ENCODE measurements at places on chromosomes 3 and 15.

GRCh38 chr15:79296583-79296982 lies 14.1 kb downstream of the ANKRD34C start:
- DNase-seq = no peak

DNA sequence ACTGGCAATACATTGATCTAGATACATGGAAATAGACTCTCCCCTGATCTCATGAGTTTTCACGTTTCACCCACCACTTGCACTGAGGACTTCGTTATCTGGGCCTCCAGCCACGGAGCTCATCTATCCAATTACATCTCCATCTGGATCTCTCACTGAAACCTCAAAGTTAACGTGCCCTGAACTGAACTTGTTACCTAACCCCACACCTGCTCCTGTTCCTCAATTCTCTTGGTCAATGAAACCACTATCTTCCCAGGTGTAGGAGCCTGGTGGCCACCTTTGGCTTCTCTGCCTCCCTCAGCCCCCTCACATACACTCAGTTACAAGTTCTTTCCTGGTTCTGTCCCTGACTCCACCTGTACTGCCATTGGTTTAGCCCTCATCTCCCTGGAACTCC lies 9.7 kb downstream of the DGKG start:
- no peak for DNase-seq

DNA sequence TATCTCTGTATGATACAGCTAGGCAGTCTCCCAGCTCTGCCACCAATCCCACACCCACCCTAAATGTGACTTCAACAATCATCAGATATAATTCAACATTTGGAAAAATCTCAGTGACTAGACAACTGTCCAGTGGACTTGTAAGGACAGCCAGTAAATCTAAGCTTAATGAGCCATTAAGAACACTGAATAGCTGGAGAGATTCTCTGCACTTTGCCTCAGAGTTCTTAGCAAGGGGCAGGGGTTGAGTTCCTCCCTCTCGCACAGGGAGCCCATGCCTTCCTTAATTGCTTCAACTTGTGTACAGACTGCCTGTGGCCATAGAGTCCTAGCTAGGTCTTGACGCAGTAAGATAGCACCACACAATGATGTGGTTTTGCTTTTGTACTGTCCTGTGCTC lies 15.6 kb downstream of the MEX3B start:
- DNase-seq = no peak

- DNase-seq = no peak
These were observed 209.9 kb downstream of the ITPR1 start for GRCh38 chr3:4703054-4703480.

- peak; percentile 36 for DNase-seq
These were observed 206.9 kb downstream of the NSUN3 start for GRCh38 chr3:94269763-94270162.

DNA sequence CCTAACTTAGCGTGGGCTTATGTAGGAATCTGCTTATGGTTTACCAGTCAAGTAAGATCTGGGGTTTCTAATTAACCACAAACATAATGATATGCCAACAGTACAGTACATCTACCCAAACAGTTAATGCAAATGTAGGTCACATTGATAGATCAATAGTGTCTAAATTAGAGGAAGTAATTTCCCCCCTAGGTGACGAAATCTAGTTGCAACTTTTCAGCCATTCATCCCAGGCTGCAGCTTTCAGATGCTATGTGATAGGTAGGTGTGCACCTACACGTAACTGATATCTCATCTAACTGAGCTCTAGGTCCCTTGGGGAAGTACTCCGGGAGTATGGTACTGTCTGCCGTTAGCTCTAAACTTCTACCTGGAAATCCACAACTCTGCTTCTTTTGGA lies 57.2 kb downstream of the CRTC3 start:
- no peak for DNase-seq

GRCh38 chr15:75044258-75044878 lies 21.0 kb downstream of the PPCDC start:
- DNase-seq = no peak

- peak; percentile 57 for DNase-seq
These were observed 17.8 kb upstream of the ATP13A4 start for GRCh38 chr3:193572426-193572908.

- no peak for DNase-seq
These were observed 5.6 kb downstream of the CFAP92 start for GRCh38 chr3:128988286-128988685.

- no peak for DNase-seq
These were observed 6.6 kb upstream of the ITIH3 start for GRCh38 chr3:52787672-52788625.

DNA sequence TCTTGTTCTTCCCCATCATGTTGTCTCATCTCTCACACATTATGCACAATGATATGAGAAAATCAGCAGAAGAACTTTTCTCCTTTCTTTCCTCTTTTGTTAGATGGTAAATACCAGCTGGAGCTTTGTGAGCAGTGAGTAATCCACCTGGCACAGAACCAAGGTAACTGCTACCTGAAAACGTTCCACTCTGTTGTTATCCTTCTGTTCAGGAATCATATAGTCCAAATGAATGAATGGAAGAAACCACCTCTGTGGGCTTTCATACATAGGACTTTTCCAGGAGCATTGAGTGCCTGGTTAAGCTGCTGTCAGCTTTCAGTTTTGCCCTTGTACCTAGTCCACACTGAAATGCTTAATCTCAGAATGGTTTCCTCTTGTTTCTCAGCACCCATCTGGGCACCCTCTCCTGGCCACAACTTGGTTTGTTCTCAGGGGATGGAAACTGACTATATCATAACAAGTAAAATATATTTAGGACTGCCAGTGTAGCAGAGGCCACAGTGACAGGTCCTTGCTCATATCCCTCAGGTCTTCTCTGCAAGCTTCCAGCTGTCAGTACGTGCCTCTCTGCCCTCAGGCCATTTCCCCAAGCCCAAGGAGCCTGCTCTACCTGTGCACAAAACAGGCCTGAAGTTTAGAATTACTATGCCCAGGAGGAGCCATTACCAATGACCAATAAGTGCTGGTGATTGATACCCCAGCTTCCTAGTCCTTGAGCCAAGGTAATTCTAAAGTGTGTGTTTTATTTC lies 23.5 kb upstream of the SLC4A7 start:
- DNase-seq = no peak

DNA sequence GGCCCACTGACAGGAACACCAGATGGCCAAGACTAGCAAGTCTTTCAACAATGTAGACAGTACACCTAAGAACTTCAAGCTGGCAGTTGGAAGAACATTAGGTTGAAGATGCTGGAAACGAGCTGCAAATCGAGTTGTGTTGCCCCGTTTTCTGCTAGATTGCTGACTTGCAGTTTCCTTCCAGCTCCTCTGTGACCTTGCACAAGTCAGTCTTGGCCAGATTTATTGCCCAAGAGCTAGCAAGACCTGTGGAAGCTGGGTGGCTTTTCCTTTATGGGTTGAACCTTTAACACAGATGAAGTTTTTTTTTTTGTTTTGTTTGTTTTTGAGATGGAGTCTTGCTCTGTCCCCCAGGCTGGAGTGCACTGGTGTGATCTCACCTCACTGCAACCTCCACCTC lies 2.9 kb upstream of the RBM6 start:
- DNase-seq = no peak

DNA sequence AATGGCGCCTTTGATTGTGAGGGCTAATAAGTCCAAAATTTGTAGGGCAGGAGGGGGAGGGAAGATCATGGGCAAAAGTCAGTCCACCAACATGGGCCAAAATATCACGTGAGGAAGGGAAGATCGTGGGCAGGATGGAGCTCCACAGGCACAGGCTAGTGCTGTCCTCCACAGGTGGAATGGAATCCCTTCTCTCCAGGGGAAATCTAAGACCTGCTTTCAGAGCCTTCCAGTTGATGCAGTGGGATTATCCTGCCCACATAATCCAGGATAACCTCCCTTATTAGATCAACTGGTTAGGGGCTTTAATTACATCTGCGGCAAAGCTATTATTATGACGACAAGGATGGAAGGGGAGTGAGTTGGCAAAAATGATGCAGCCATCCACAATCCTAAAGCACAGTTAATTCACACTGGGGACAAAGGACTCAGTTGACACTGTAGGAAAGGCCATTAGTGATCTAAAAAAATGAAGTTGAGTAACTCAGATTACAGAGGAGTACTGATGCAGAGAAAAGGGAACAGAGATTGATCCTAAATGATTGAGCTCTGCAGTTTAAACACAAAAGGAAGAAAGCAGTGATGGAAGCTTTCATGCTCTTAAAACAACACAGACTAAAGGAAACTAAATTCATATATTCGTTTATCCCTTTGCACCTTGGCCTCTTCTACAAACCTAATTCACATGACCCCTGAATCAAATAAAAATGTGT lies 159.8 kb downstream of the AKAP13 start:
- DNase-seq = no peak

DNA sequence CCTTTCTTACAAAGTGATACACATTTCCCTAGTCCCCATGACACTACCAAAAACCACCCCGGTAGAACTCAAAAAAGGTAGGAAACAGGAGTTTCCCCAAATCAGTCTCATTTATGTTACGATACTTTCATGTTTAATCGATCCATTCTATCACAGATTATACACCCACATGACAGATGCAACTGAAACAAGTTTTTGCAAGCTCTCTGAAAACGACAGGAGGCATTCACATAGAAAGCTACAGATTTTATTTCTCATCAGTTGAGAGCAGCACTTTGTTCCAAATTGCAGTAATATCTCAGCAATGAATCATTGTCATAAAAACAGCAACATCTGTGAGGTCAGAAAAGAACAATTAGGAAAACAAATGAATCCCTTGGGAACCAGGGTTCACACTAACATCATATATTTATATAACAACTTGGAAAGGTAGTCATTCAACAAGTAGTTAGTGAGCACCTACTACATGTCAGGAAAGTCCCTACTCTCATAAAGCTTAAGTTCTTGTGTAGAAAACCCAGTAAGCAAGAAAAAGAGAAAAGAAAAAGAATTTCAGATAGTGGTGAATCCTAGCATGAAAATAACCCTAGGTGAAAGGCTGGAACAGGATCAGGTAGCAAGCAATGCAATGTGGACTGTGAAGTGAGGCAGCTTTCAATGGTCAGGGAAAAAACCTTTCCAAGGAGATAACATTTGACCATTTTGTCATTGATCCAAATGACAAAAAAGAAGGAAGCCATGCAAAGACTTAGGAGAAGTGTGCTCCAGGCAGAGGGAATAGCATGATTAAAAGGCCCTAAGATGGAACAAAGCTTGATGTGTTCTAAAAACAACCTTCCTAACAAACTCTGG lies 8.3 kb downstream of the PLD1 start:
- DNase-seq = peak; percentile 82

Data from fibroblast of upper back skin (primary cell).